Brain pericyte (primary cell): ENCODE measurements at places on chromosomes 5 and 9.

DNA sequence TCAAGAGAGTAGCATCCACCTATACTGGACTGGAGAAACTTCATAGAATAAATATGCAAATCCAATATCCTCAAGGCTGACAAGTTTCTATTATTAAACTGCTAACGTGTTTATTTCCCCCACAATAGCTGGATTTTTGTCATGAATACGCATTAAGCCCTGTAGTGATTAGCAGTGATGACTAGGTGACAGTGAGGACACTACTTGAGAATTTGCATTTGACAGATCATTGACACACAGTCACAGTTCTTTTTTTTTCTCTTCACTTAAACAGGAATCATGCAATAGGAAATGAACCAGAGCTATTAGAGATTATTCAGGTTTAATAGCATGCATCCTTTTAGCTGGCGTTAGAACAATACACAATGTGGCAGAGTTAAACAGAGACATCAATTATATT is 35.3 kb downstream of the MPDZ start:
- no peak for DNase-seq

GRCh38 chr5:150121448-150122157 is 34.0 kb downstream of the PDGFRB start:
- DNase-seq = no peak

- no peak for DNase-seq
These were observed 37.1 kb downstream of the GLIS3 start for GRCh38 chr9:4262735-4263141.

- no peak for DNase-seq
These were observed 14.6 kb upstream of the PRR16 start for GRCh38 chr5:120449501-120449900.

DNA sequence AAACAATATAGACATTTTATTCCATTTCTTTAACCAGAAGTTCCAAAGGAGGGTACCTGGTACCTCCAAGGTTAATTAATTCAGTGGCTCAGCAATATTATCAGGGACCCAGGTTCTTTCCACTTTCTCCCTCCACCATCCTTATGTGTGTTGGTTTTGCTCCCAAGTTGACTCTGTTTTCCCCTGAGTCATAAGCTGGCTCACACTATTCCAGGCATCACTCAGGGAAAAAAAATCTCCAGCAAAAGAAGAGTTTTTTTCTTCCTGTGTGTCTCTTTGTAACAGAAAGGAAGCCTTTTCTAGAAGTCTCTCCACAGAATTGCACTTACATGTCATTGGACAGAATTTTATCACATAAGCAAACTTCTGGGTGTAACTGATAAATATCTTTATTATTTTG is 31.2 kb upstream of the GALNT10 start:
- no peak for DNase-seq

- no peak for DNase-seq
These were observed 134.6 kb upstream of the RASEF start for GRCh38 chr9:83197591-83197990.

GRCh38 chr9:96817973-96818372 is 36.3 kb downstream of the ZNF782 start:
- no peak for DNase-seq
